Liver (tissue), 10 donors: ENCODE measurements at places on chromosomes 3 and 15. TPM values are rescaled to one million over a fixed set of nuclear protein-coding genes. Genes with fewer than 3 reads are reported as not detected.
A peak's percentile ranks its signal among the peaks of the same experiment; 100 is the strongest.

Gene RLBP1
- total RNA-seq, result not detected

Gene CYP11A1
- 2.3 TPM for total RNA-seq

DNA sequence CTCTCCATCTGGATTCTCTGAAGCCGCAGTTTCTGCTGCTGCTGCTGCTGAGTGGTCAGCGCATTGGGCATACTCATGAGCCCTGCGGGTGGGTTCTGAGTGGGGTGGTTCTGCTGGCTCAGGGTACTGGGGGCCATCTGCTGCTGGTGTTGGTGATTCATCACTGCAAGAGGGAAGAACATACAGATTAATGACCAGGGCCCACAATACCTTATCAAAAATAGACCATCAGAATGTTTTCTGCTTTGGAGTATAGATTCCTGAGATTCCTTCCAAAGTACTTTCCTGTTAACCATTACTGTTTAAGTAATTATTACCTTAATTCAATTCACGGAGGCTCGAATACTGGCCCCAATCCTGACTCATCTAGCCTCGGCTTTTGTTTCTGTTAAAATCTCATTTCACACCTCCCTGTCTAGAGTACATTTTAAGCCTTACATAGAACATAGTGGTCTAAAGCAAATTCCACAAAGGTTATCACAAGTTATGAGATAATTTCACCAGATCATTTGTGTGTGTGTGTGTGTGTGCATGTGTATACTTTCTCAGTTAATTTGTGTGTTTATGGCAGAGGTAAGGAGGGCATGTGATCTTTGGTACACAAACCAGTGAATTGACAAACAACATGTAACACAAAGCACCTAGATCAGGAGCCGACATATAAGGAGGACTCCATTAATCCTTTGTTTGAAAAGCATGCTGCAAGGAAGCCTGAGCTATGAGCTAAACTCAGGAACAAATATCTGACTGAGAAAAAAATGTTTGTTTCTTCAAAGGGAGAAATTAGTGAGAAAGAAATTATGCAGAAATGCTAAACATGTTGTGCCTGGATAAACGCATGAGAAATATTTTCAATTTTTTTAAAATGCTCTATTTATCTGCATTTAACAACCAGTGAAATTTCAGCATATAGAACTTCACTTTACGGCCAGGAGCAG lies 68.1 kb downstream of the TM4SF4 start:
- H3K27ac ChIP-seq, result peak overlapping the region; percentile 45
- H3K4me1 ChIP-seq, result peaks cover 2% of the 10 kb centered on the region
- H3K4me3 ChIP-seq, result no peak overlapping the region
- no peaks in the 10 kb centered on the region for H3K27me3 ChIP-seq
- DNase-seq, result no peak

- no peak overlapping the region for H3K27ac ChIP-seq
- no peaks in the 10 kb centered on the region for H3K27me3 ChIP-seq
- H3K36me3 ChIP-seq, result no peaks in the 10 kb centered on the region
- no peaks in the 10 kb centered on the region for H3K4me1 ChIP-seq
Observed at GRCh38 chr3:27079427-27080257, 289.5 kb downstream of the NEK10 start.

GRCh38 chr3:124766113-124767095 lies 36.2 kb downstream of the UMPS start:
- no peaks in the 10 kb centered on the region for H3K27me3 ChIP-seq
- no peak overlapping the region for H3K4me3 ChIP-seq
- DNase-seq, result no peak
- H3K4me1 ChIP-seq, result peaks cover 8% of the 10 kb centered on the region

GRCh38 chr3:113431811-113432210 lies 9.5 kb downstream of the CFAP44 start:
- no peaks in the 10 kb centered on the region for H3K4me1 ChIP-seq
- H3K36me3 ChIP-seq, result peaks cover 3% of the 10 kb centered on the region
- H3K27me3 ChIP-seq, result no peaks in the 10 kb centered on the region
- H3K27ac ChIP-seq, result no peak overlapping the region
- no peak for DNase-seq
- no peak overlapping the region for H3K4me3 ChIP-seq

Gene ZBTB47
- 2.9 TPM for total RNA-seq

DNA sequence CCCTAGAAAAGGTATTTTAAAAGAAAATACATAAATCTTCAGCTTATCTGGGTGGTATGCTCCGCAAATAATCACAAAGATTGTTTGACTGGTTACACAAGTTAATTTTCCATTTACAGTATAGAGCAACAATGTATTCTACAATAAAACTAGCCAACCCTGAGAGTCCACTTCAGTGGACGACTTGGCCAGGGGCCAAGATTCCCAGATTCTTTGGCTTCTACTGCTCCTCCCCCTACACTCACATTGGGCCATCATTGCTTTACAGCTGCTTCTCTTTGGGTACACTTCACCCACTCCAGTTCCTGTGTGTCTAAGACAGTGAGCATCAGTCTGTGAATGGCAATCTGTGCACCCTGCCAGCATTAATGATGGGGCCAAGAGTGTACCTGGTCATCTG lies 17.2 kb upstream of the PRICKLE2 start:
- H3K36me3 ChIP-seq, result no peaks in the 10 kb centered on the region
- H3K4me1 ChIP-seq, result no peaks in the 10 kb centered on the region
- no peaks in the 10 kb centered on the region for H3K27me3 ChIP-seq
- DNase-seq, result no peak
- H3K27ac ChIP-seq, result no peak overlapping the region

DNA sequence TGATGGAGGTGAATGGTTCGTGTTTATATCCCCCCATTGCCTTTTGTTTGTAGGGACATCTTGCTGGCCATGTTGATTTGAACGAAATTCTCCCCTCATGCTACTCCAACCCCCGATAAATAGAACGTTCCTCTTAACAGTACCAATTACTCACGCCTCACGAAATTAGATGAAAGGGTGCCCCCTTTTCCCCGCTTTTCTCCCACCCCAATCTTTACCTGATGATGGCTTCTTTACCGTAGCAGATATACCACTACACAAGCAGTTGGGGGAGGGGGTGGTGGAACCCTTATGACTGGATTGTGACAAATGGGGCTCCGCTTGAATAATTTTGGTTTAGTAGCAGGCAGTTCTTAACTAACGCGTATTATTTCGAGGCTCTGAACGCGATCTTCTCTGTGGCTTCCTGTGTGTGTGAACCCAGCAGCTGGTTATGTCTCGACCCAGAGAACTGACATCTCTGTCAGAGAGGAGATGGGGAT lies 1.1 kb downstream of the PIAS1 start:
- H3K4me3 ChIP-seq, result peak overlapping the region; percentile 95
- DNase-seq, result no peak
- peak overlapping the region; percentile 87 for H3K27ac ChIP-seq
- H3K36me3 ChIP-seq, result no peaks in the 10 kb centered on the region
- no peaks in the 10 kb centered on the region for H3K27me3 ChIP-seq
- H3K4me1 ChIP-seq, result peaks cover 29% of the 10 kb centered on the region

- H3K27ac ChIP-seq, result no peak overlapping the region
- H3K27me3 ChIP-seq, result peaks cover 12% of the 10 kb centered on the region
- no peaks in the 10 kb centered on the region for H3K4me1 ChIP-seq
- H3K36me3 ChIP-seq, result no peaks in the 10 kb centered on the region
Observed at GRCh38 chr15:84079885-84080777, 155.4 kb upstream of the GOLGA6L4 start.

Gene IL12A
- 0.08 TPM for total RNA-seq

GRCh38 chr15:35654332-35654731 lies 108.4 kb upstream of the DPH6 start:
- H3K36me3 ChIP-seq, result no peaks in the 10 kb centered on the region
- no peak for DNase-seq
- no peak overlapping the region for H3K27ac ChIP-seq
- no peaks in the 10 kb centered on the region for H3K27me3 ChIP-seq

DNA sequence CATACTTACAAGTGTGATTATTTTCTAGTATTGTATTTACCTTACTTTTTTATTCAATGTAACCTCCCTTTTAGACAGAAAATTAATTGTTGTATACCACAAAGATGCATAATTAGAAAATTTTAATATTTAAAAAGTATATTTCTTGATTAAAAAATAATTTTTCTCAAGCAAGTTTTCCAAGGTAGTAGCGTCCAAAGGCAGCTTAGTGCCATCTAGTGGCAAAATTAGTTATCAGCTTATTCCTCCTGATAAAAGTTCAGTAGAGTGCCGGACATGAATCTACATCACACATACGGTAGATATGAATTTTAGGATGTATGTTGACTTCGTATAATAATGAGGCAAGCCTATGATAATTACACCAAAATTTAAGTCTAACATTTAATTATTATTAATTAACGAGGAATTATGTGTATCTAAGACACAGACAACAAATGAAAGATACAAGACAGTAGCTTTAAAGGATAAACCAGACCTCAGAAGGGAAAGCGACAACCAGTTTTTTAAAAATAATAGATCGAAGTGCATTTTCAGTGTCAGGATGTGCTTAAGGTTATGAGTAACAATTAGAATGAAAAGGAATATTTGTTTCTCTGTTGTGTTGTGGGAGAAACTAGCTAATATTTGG lies 405.9 kb downstream of the ROBO1 start:
- DNase-seq, result no peak
- no peak overlapping the region for H3K4me3 ChIP-seq

- H3K27me3 ChIP-seq, result no peaks in the 10 kb centered on the region
- no peak for DNase-seq
- no peak overlapping the region for H3K27ac ChIP-seq
- H3K4me1 ChIP-seq, result no peaks in the 10 kb centered on the region
- H3K36me3 ChIP-seq, result no peaks in the 10 kb centered on the region
Observed at GRCh38 chr3:55320928-55321327, 166.2 kb downstream of the WNT5A start.

DNA sequence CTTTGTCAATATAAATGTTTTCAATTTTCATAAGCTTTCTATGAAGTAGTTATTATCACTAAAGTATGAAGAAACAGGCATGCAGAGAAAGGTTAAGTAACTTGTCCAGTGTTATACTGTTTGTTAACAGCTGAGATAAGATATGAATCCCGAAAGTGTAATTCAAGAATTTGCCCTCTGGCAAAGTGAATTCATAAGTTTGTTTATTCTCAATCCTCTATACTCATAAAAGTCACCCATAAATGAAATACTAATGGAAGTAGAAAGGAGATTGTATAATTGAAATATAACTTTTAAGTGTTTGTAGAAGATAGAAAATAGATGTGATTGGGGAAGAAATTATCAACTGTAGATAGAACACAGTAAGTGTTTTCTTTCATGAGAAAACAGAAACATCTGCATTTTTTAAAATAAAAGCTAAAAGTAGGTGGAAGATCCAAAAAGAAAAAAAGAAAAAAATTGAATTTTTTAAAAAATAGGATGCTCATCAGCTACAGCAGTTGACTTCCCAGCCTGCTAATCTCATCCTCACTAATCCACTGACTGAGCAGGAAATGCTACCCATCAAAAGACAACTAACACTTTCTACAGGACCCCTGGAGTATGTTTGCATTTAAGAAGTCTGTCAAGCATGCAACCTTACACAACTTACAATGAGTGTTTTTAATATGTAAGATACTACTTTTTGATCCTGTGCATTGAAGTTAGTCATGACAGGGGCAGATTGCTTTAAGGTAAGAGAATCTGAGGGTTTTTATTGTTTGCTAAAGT lies 878.1 kb downstream of the SI start:
- no peaks in the 10 kb centered on the region for H3K36me3 ChIP-seq
- H3K4me1 ChIP-seq, result no peaks in the 10 kb centered on the region
- no peak for DNase-seq
- H3K27me3 ChIP-seq, result no peaks in the 10 kb centered on the region
- no peak overlapping the region for H3K4me3 ChIP-seq
- H3K27ac ChIP-seq, result no peak overlapping the region
